Suppressor macrophage treated with lipopolysaccharide for 1 hour (primary cell): ENCODE measurements at places on chromosomes 3 and 15.

- DNase-seq: no peak
These were observed 72.1 kb downstream of the LRIG1 start for GRCh38 chr3:66428733-66429132.

DNA sequence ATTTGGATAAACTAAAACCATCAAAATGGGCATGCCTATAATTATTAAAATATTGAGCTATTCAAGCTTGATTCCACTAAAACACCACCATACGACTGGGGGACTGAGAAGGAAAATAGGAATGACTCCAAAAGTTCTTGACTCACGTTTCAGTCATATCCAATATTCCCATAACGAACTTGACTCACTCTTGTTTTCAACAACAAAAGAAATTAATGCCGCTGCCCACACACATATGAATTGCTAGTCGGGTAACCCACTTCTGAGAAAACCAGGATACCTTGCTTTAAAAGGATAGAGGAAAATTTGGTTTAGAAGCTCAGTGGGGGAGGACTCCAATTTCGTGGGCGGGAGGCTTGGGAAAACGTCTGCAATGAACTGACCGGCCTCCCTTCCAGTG, 5.2 kb downstream of the HTR3C start:
- DNase-seq: no peak

DNA sequence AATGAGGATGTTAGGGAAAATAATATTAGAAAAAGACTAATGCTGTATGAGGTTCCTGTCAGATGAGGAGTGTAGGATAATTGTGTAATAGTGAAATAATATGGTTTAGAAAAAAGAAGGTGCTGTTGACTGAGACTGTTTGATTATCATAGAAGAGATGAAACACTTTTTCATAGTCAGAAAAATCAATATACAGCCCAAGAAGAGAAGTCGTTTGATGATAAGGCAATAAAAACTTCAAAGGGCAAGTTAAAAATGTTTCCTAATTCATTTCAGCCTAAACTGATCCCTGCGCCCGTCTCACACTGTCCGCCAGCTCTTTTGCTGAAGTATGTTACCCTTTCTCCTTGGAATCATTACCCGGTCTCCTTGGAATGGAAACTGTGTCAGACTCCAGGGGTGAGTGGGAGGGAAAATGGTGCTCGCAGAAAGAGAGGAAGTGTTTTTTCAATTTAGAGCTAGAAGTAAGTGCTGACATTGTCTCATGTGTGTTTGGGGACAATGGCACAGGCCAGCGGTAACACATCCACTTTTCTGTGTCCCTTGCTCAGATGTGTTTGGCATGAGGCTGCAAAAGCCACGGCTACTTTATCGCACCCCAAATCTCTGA, 23.6 kb downstream of the DUT start:
- DNase-seq: no peak

DNA sequence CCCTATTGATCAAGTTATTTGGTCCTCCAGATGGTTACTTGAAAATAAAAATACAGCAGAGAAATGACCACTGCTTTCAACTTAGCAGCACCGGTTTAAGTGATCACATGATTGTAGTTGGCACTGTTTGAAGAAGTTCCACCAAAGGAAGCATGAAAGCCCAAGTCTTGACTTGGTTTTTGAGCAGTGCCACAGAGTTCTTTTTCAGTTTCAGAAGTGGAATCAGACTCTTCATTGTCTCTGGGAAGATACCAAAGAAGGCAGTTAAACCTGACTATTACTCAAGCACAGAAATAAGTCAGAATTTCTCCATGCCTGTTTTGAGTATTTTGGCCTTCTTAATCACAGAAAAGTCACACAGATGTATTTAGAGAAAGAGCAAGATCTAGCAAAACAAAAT, 66.7 kb downstream of the BBX start:
- peak; percentile 4 for DNase-seq

GRCh38 chr15:55204464-55204863, 7.7 kb upstream of the RSL24D1 start:
- DNase-seq: no peak

DNA sequence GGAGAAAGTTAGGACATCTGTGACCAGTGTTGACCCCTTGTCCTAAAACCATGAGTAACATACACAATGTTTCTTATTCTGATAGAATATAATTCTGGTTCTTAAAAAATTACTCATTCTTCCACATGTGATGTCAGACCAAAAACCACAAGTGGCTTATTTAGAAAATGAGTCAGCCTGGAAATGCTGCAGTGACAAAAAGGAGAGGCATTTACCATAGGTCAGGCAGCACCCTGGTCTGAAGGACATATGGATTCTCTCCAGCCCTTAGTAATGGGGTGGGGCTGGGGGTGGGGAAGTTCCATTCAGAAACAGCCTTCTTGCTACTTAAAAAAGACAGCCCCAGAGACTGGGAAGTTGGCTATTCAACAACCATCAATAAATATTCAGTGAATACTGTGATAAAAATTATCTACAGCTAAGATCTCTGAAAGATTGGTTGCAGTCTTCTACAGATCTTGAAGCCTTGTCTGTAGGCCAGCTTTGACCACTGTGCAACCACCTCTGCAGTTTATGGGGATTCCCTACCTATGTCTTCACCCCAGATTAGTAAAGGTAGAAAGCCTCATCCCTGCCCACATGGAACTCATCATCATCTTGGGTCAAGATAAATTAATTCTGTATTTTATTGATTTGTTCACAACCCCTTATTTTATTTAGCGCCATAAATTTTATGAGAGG, 34.9 kb upstream of the TIMP4 start:
- DNase-seq: peak; percentile 98

DNA sequence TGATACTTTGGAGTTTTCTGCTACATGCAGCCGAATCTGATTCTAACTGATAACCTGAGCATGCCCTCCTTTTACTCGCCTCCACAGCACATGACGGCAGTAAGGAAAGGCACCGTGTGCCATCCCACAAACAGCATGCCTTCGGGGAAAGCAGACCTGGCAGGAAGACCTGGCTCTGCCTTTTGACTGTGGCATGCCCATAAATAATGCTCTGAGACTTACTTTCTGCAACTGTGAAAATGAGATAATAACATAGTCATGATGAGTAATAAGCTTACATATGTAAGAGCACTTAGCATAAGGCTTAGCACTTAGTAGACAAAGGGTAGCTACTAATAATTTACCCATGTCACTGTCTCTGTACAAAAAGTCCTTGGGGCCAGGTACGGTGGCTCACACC, 32.9 kb downstream of the MTHFS start:
- no peak for DNase-seq

DNA sequence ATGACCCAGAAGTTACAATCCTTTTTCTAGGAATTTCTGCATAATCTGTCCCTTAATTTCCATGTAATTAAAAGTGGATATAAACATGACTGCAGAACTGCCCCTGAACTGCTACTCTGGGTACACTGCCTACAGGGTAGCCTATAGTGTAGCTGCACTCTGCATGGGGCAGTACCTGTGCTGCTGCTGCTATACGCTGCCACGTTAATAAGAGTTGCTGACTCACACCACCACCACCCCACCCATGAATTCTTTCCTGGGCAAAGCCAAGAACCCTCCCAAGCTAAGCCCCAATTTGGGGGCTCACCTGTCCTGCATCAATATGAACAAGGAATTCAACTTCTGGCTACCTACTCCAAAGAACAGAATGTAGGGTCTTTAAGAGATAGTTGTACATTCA, 13.9 kb downstream of the HDGFL3 start:
- DNase-seq: no peak

DNA sequence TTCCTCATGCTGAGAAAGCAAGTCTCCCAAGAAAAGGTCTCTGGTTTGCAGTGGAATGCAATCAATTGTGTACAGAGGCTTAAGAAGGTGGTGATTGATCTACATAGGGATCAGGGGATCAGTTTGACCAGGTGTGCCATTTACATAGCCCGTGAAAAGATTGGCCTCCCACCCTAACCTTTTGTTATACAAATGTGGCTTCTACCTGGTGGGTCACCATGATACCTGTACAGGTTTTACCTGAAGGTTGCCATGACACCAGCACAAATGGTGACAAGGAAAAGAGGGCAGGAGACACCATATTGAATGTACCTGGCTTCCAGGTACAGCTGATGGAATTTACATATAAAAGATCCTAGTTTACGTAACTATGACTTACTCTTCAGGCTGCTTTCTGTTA, 25.5 kb upstream of the TEX55 start:
- peak; percentile 10 for DNase-seq

GRCh38 chr3:113927556-113927955, 20.3 kb upstream of the ZDHHC23 start:
- no peak for DNase-seq

DNA sequence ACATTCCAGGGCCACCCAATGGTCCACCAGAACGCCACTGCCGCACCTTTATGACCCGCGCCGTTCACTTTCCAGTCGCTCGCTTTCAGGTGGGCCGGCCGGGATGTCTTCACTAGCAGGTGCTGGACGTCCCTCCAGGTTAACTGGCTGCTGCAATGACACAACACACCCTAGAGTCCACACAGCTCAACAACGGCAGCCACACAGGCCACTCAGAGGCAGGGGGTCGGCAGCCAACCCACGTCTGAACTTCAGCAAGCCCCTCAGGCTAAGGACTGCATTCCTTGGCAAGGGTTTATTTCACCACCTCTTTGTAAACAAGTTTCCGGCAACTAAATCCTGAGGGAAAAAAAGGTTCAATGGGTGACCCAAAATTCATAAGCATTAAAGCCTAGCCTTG, 89.2 kb upstream of the SNRPA1 start:
- no peak for DNase-seq

DNA sequence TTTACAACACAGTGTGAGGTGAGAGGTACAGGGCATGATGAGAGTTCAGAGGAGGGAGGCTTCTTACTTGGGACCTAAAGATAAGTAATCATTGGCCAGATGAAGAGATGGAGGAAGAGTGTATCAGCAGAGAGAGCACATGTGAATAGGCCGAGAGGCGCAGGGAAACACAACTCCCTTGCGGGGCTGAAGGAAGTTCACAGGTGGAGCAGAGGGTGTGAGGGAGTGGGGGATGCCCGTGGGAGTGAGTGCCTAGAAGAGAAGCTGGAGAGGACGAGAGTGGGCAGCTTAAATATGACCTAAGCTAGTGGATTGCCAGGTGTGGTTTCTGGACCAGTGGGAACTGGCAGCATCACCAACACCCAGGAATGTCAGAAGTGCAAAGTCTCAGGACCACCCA, 98.2 kb upstream of the TBC1D5 start:
- no peak for DNase-seq

GRCh38 chr3:113204371-113204770, 7.0 kb upstream of the BOC start:
- DNase-seq: no peak

DNA sequence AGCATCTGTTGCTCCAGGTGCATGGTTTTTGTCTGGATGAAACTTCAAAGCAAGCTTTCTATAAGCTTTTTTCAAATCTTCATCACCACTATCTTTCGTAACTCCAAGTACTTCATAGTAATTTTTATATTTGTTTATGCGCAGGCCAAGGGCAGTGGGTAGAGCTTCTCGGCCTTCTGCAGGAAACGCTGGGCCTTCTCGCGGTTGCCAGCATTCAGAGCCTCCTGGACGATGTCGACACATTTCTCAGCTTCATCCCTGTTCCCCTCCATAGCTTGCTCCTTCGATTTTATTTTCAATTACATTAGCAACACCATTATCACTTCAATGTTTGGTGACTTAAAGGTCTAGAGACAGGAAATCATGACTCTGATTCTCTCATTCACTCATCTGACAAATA, 20.2 kb downstream of the DENND4A start:
- no peak for DNase-seq

DNA sequence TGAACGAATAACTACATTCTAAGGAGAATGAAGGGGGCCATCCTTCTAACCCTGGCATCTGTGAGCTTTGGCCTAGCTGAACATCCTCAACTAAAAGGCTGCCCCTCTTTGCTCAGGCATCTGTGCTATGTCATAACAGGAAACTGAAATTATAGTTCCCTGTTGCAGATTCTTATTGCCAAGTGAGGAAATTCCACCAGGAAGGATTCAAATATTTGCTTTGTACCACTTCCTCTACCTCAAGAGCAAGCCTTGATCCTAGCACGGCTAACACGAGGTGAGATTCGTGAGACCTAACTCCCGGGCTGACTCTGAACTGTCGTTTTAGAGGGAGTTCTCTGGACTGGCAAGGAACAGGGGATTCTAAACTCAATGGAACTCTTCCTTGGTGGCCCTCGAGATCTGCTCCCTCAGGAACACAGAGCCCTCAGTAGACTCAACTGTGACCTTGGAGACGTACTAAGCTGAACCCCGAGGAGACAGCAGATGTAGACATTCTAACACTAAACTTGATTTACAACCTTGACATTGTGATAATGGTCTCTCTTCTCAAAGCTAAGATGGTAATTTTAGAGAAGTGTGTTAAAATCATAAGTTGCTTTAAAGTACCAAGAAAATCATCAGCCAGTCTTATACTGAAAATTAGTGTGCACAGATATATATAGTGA, 4.2 kb downstream of the SPG21 start:
- DNase-seq: peak; percentile 87

DNA sequence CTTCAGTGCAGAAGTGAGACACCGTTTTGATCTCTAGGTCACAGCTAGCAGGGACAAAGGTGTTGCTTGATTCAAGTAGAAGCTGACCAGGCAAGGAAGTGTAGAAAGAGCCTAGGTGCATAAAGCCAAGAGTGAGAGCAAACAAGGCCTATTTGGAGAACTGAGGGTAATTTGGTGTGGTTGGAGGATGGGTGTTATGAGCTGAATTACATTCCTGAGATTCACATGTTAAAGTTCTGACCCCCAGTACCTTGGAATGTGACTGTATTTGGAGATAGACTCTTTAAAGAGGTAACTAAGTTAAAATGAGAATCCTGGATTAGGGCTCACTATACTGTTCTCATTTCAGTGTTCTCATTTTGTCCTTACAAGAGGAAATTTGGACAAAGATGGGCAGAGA, 191.3 kb downstream of the ZMAT3 start:
- DNase-seq: no peak

- no peak for DNase-seq
These were observed 15.9 kb downstream of the RPLP1 start for GRCh38 chr15:69468241-69469121.

GRCh38 chr3:138369151-138369900, 20.9 kb downstream of the MRAS start:
- DNase-seq: peak; percentile 19

DNA sequence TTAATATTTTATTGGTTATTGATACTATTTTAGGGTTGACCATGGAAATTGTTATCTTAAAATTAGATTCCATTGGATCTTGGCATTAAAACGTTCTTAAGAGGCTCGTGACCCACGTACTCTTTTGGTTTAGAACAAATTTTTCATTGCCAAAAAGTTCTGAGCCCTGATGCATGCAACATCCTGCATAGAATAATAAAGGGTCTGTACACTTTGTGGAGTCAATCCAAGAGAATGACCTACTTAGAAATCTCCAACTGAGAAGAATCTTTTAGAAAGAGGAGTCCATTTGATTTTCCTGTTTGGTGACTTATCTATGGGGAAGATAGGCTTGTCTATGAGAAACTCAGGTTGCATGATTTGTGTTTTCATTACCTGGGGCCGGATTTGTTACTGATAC, 404.2 kb upstream of the RGMA start:
- DNase-seq: no peak

DNA sequence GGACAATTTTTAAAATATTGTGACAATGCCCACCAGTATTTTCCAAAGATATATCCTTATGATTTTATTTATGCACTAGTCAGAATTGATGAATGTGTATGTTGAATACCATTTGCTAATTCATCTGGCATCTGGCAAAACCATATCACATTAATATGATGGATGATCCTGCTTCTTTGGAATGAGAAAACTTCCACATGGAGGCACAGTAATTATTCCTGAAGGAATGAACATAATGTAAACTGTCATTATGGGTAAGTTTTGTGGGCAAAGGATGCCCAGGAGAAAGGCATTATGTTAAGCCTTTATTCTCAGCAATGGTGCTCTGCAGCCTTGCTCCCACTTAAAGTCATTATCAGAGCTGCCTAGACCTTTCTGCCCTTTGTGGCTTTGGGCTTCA, 113.0 kb upstream of the MME start:
- DNase-seq: no peak
